ENCODE measurements at places on chromosomes 11 and 22. TPM values are rescaled to one million over a fixed set of nuclear protein-coding genes. Genes with fewer than 3 reads are reported as not detected.

Gene DEUP1
- total RNA-seq: not detected

Gene AQP11
- 0.54 TPM for total RNA-seq

Gene MYBPC3
- 1,860 TPM for total RNA-seq

Gene TSPAN18
- total RNA-seq: 153 TPM

Gene IL18
- 0.70 TPM for total RNA-seq

DNA sequence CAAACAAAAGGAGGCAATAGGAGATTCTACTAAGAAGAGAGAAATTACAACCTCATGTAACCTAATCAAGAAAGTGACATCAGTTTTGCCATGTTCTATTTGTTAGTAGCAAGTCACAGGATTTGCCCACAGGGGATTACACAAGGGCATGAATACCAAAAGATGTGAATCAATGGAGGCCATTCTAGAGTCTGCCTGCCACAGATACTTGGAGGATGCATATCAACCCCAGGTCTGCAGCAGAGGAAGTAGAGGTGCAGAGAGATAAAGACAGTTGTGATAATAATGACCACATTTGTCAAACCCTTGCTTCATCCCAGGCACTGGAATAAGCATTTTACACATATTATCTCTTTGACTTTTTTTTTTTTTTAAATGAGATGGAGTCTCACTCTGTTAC is 2.4 kb upstream of the ASCC2 start:
- no peak for DNase-seq

- DNase-seq: no peak
Observed at GRCh38 chr11:79226126-79226525, 214.7 kb downstream of the TENM4 start.

DNA sequence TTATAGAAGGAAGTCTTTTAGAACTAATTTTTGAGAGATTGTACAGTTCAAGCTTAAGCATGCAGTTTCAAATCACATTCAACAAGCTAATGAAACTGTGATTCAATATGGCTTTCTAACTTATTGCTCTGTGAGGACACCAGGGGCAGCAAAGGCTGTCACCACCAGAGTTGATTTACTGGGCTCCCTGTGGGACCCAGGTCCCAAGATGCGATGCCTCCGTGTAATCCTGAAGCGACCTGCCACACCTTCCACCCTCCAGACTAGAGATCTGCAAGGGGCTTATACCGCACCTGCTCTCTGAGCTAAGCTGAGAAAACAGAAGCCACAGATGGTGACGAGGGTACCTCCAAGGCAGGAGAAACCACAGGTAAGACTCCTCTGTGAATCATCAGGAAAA is 918 bp upstream of the OR51Q1 start:
- no peak for DNase-seq

GRCh38 chr11:93694109-93694508 is 32.6 kb downstream of the CEP295 start:
- DNase-seq: no peak

DNA sequence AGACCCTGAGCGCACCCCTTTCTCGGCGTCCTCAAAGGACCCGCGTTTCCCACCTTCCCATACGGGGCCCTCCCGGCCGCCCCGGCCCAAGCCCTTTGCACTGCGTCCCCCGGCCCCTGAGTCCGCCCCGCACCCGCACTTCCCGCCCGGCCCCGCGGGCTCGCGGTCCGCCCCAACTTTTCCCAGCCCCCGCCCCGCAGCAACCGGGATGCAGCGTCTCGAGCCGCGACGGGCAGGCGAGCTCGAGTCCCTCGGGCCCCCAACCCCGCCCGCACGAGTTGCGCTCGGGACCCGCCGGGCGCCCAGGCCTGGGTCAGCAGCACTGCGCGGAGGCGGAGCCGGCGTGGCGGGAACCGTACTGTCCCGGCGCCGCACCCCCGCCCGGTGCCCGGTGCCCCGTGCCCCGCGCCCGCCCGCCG is 371 bp downstream of the SMCO4 start:
- no peak for DNase-seq

DNA sequence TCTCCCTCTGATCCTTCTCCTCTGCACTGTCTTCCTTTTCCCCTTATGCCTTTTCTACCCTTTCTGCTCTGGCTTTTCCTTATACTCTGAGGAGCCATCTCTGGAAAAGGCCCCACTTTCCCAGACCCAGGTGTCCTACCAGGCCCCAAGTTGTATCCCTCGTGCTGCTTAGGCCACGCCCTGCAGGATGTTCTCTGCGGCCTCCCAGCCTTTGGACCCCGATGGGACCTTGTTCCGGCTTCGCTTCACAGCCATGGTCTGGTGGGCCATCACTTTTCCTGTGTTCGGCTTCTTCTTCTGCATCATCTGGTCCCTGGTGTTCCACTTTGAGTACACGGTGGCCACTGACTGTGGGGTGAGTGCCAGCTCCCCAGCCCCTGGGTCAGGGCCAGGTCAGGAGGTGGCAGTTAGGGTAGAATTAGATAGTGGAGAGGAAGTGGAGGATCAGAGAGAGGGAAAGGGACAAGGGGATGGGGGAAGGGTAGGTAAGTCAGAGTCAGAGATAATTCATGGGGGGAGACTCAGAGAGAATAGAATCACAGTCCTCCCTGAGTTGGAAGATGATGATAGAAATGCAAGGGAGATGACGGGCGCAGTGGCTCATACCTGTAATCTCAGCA is 8.9 kb downstream of the PGAP2 start:
- no peak for DNase-seq

- peak; percentile 67 for DNase-seq
Observed at GRCh38 chr22:27984723-27985122, 65.7 kb upstream of the PITPNB start.

GRCh38 chr11:113138731-113139130 is 175.7 kb upstream of the TTC12 start:
- no peak for DNase-seq

Measured in cardiac septum (tissue), 1 donor.